HepG2 (cell line): ENCODE measurements at places on chromosomes 11 and 22. TPM values are rescaled to one million over a fixed set of nuclear protein-coding genes. Genes with fewer than 3 reads are reported as not detected.

Gene NAALAD2
- total RNA-seq = 5.5 and 8.0 TPM in 2 replicates

Gene CNIH2
- 0.18 and 0.60 TPM in 2 replicates for total RNA-seq

Gene KIRREL3
- not detected in 2 replicates for total RNA-seq

Gene KDM4F
- total RNA-seq = not detected in 2 replicates

Gene BTG4
- total RNA-seq = not detected in 2 replicates

Gene CTSC
- total RNA-seq = 69.3 and 144 TPM in 2 replicates

Gene MRPL40
- 79.7 and 107 TPM in 2 replicates for total RNA-seq

Gene ZNF195
- total RNA-seq = 31.4 and 38.0 TPM in 2 replicates

Gene LAYN
- not detected in 2 replicates for total RNA-seq

Gene TIMM10B
- total RNA-seq = 39.5 and 60.1 TPM in 2 replicates

Gene TOP3B
- 18.2 and 28.5 TPM in 2 replicates for total RNA-seq

Gene CNTF
- total RNA-seq = 1.5 and 2.3 TPM in 2 replicates

Gene APOL3
- total RNA-seq = 5.4 and 6.3 TPM in 2 replicates

Gene PARVG
- total RNA-seq = not detected in 2 replicates

Gene MIAT
- 0.04 TPM in 1 of 2 replicates, not detected in the other for total RNA-seq

Gene NXPE4
- total RNA-seq = not detected in 2 replicates

Gene AMOTL1
- 0.20 and 0.24 TPM in 2 replicates for total RNA-seq

Gene FXYD6
- total RNA-seq = not detected in 2 replicates

Gene LRRN4CL
- 0.11 TPM in 1 of 2 replicates, not detected in the other for total RNA-seq

Gene SULT4A1
- not detected in 2 replicates for total RNA-seq

Gene CADM1
- total RNA-seq = 62.2 and 122 TPM in 2 replicates

Gene FAT3
- not detected in 2 replicates for total RNA-seq

Gene TMPRSS5
- total RNA-seq = 0.40 TPM in 1 of 2 replicates, not detected in the other

Gene BRMS1
- 55.7 and 63.1 TPM in 2 replicates for total RNA-seq
